ENCODE measurements at places on chromosomes 12 and 14.

- no peak for DNase-seq
Observed at GRCh38 chr12:120725151-120725658, 421 bp upstream of the ACADS start.

- no peak for DNase-seq
Observed at GRCh38 chr12:92539976-92540781, 162.6 kb upstream of the PLEKHG7 start.

- no peak for DNase-seq
Observed at GRCh38 chr14:57302883-57303282, 34.1 kb downstream of the AP5M1 start.

GRCh38 chr14:101505236-101505970 is 55.9 kb upstream of the DIO3 start:
- no peak for DNase-seq

- no peak for DNase-seq
Observed at GRCh38 chr12:53070877-53071492, 8.2 kb downstream of the SPRYD3 start.

DNA sequence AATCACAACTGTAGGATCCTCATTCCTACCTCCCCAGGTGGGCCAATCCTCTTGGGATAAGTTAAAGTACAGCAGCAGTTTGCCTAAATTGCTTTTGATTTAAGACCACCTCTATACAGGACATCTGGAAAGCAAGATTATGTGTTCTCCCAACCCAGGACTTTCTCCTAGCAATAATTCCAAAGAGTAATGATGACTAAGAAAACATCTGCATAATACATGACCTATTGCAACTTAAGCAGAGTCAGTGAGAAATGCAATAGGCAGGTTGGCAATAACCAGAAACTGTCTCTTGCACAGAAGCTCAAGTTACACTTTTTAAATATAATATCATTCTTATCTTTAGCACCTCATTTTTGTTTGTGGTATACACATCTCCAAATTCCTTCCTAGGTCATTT is 275.4 kb downstream of the TRHDE start:
- DNase-seq, result no peak

DNA sequence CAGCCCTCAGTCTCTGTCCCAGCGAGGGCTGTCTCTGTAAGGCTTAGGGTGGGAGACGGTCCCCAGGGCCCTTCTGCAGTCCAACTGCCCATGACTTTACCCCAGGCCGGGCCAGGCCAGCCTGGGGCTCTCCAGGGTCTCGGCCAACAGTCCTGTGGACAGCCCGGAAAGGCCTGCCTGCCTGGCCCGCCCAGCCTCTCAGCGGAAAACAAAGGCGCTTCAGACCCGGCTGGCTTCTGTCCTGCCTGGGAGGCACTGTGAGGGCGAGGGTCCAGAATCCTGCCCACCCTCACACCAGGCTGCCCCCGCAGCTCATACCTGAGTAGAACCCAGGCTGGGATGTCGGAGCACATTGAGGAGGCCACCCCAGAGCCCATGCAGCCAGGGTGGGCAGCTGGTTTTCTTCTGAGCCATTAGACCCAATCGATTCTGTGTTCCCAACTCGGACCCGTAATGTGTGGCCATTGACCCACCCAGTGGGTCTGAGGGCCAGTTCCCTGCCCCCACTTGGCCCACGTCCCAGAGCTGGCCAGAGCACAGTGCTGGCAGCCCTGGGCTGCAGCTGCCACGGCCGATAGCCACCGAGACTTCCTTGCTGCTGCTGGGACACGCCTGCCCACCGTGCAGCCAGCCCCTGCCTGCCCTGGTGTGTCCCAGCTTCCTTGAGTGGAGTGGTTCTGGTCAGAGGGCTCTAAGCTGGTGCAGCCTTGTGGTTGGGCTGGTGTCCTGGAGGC is 1.6 kb downstream of the CRIP2 start:
- peak; percentile 39 for DNase-seq

- no peak for DNase-seq
Observed at GRCh38 chr12:112664569-112664968, 127.0 kb upstream of the RPH3A start.

GRCh38 chr14:57846596-57846995 is 19.3 kb downstream of the SLC35F4 start:
- no peak for DNase-seq
